ENCODE measurements at places on chromosomes 6 and 20.

DNA sequence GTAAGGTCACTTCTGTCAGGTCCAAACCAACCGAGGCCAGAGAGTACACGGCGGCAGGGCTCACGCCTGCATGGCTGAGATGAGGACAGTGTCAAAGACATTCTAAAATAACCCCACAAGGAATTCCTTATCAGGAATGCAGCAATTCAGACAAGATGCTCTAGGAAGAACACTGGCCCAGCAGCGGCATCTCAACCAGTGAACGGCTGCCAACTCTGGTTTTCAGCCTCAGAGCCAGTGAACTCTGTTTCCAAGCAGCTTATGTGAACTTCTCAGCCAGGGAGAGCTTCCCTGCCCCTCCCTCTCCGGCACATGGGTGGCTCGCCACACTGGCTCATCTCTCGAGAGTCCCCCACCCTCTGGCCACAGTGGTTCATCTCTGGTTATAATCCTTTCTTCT lies 36.9 kb downstream of the KCNQ2 start:
- no peak for DNase-seq

GRCh38 chr6:113488812-113489685 lies 368.1 kb upstream of the MARCKS start:
- no peak for DNase-seq

- no peak for DNase-seq
These were observed 1.8 kb downstream of the HSPA12B start for GRCh38 chr20:3734111-3734843.

DNA sequence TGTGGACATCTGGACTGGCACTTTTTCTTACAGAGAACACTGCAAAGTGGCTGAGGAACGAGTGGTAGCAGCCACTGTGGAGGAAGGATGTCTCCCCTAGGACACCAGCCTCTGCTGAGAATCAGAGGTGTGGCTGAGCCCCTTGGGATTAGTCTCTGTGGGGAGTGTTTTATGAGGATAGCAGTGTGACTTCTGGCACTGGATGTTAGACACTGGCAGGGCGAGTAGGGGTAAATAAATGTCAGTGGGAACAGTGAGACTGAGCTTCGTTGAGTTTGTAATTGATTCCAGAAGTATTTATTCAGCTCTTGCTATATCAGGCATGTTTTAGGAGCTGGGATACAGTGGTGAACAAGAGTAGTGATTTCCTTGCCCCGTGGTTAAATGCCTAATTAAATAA lies 124.0 kb downstream of the JARID2 start:
- no peak for DNase-seq

DNA sequence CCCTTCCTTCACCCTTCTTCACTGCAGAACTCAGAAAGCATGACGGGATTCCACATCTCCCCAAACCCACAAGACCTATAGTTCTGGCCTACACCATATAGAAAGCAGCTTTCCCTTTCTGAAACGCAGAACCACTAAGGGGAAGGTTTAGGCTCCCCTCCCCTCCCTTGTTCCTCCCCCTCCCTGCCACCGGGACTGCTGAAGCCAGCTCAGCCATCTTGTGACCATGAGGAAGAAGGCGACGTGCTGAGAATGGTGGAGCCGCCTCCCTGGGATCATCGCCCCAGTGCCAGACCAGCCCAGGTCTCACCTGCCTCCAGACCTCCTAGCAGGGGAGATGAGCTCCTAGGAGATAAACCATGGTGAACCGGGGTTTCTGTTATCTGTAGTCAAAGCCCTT lies 19.6 kb downstream of the SERPINB6 start:
- DNase-seq, result no peak

GRCh38 chr6:81590314-81590691 lies 162.2 kb downstream of the TENT5A start:
- no peak for DNase-seq

GRCh38 chr6:10505529-10505928 lies 15.6 kb upstream of the GCNT2 start:
- DNase-seq, result no peak

- no peak for DNase-seq
These were observed 7.2 kb downstream of the HLA-G start for GRCh38 chr6:29834564-29835436.

GRCh38 chr6:132259070-132259469 lies 142.2 kb downstream of the MOXD1 start:
- no peak for DNase-seq

- DNase-seq, result no peak
These were observed 1.0 kb upstream of the E2F3 start for GRCh38 chr6:20400456-20401204.

- no peak for DNase-seq
These were observed 416.5 kb upstream of the PLCB4 start for GRCh38 chr20:8652396-8652795.

GRCh38 chr20:53028337-53029007 lies 56.3 kb downstream of the TSHZ2 start:
- DNase-seq, result no peak

DNA sequence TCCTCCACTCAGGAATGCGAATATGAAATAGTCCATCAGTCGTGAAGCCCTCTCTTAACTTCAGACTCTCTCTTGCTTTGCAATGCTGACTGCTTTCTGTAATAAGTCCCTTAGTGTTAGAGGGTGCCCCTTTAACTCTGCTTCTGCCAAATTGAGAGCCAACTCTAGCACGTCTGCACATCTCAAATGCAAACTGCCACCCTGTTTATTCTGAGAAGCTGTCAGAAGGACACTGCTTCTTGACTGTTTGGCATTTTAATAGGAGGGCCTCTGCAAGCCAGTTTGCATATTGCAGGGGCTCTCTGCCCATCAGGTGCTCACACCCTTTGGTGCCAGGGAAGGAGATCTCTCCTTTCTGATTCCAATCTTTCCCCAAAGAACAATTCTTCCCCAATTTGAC lies 589.8 kb upstream of the CDH4 start:
- DNase-seq, result no peak

- no peak for DNase-seq
These were observed 275.1 kb upstream of the PRDM1 start for GRCh38 chr6:105810922-105811482.

- DNase-seq, result no peak
These were observed at the start of gene CLPSL2 for GRCh38 chr6:35776364-35777215. CLPSL2 (plus strand) TSS chr6:35776598; CDS start chr6:35776619, 21 bp downstream.

- no peak for DNase-seq
These were observed 31.6 kb upstream of the GJA10 start for GRCh38 chr6:89862698-89863097.

DNA sequence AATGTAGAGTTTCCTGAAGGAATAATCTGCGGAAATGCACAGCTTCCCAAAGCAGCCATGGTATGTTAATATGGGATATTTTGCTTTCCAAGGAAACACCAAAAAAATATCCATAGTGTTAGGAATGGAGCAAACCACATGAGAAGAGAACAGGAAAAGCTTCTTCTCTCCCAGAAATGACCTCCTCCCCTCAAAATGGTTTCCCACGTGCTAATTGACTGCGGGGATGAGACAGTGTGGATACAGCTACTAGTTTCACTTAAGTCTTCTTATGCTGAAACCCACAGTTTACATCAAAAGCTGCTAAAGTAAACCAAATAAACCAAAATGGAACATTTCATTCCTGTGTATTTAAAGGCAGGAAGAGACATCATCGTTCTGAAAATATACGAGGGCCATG lies 69.4 kb downstream of the FYN start:
- no peak for DNase-seq

DNA sequence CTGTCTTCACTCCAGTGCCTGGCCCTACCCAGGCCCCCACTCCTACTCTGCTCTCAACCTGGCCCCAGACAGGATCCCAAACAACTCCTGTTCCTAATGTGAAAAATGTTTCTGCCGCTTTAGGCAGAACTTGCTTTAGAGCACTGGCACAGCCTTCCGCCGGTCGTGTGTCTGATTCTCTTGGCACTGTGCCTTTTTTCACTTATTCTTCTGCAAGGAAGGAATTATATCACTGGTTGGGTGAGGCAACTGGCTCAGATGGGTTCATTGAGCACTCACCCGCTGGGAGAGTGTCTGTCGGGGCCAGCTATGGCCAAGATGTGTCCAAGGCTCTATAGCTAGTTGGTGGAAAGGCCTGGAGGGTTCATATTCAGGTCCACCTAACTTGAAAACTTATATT lies 33.6 kb upstream of the HLA-A start:
- DNase-seq, result no peak

GRCh38 chr20:59564171-59564570 lies 40.2 kb upstream of the PHACTR3 start:
- no peak for DNase-seq

GRCh38 chr20:43870484-43870883 lies 44.2 kb upstream of the TOX2 start:
- DNase-seq, result no peak

- DNase-seq, result no peak
These were observed 23.7 kb upstream of the TMEM14A start for GRCh38 chr6:52647199-52647598.

GRCh38 chr20:19785983-19786285 lies 27.9 kb downstream of the RIN2 start:
- no peak for DNase-seq

Data from cortex of kidney (tissue), 1 donor.